ENCODE measurements at places on chromosomes 13 and 19.

DNA sequence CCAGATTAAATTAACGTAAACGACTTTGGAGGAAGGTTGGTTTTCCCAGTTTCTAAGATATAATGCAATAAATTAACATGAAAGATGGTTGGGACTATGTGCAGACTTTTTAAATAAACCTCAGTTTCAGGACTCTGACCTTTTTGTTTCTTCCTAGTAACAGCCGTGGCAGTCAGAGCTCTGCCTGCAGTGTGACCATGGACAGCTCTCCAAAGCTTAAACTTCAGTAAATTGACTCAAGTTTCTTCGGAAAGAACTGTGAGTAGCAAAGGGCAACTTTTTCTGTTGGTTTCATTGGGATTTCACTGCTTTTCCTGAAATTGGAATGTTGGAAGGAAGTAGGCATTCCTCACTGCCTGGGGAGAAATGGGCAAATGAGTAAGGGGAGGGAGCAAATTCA lies 4.1 kb downstream of the USP29 start:
- DNase-seq, result no peak

DNA sequence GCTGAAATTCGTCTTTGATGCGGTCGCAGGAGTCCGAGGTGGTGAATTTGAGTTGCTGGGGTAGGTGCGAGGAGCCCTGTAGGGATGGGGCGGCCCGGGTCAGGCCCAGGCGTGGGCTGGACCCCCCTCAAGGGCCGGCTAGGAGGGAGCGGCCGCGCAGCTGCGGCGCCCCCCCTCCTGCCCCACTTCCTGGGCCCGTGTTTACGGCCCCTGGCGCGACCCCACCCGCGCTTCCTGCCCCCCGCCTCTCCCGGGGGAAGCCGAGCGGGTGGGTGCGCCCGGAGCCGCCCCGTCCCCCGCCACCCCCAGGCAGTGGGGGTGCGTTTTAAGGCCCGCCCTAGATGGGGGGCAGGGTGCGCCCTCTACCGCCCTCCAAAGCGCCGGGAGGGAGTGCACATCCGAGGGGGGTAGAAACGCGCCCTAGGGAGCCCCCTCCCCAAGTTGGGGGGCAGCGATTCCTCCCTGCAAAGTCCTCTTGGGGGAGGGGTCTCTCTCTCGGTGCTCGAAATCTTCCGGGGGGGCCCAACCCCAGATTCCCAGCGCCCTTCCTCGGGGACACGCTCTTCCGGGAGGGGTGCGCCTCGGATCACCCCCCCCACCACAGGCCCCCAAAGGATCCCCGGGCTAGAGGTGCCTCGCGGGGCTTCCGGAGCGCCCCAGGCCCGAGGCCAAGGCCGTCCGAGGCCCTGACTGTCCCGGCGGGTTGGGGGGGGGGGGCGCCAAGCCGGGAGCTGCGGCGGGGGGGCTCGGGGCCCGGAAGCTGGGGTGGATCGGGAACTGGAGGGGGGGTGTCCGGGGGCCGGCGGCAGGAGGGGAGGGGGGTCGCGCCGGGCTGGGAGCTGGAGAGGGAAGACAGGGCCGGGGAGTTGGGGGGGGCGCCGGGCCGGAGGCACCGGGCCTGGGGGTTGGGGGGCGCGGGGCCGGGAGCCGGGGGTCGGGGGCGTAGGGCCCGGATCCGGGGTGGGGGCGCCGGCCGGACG lies 823 bp downstream of the TLE5 start:
- peak; percentile 83 for DNase-seq

DNA sequence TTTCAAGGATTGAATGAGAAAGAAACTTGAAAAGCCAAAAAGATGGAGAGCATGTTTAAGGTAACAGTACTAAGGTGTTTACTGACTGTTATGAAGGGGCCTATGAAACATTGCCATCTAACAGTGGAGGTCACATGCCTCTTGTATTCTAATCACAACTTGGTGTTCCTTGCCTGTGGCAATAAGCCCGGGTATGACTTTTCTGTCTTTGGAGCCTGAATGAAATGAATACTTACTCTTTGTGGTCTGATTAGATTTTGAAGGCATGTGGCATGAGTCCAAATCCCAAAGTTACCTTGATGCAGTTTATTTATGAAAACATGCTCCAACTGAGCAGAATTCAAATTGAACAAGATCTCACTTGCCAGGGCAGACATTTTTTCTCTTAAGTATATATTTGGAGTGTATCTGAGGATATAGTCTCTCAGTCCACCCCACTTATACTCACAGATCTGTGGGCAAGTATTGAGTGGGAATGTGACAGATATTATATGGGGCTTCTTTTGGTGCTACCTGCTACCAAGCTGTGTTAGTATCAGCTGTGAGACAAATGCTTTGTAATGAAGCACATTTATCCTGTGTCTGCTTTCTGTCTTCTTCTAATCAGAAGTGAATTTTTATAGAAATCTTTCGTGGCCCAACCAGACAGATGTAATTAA lies 67.5 kb downstream of the B3GLCT start:
- no peak for DNase-seq

GRCh38 chr13:48858122-48858902 lies 117.4 kb upstream of the FNDC3A start:
- DNase-seq, result no peak

GRCh38 chr19:6723738-6724137 lies 3.3 kb upstream of the C3 start:
- peak; percentile 18 for DNase-seq

GRCh38 chr13:75321084-75321483 lies 160.9 kb downstream of the TBC1D4 start:
- no peak for DNase-seq

DNA sequence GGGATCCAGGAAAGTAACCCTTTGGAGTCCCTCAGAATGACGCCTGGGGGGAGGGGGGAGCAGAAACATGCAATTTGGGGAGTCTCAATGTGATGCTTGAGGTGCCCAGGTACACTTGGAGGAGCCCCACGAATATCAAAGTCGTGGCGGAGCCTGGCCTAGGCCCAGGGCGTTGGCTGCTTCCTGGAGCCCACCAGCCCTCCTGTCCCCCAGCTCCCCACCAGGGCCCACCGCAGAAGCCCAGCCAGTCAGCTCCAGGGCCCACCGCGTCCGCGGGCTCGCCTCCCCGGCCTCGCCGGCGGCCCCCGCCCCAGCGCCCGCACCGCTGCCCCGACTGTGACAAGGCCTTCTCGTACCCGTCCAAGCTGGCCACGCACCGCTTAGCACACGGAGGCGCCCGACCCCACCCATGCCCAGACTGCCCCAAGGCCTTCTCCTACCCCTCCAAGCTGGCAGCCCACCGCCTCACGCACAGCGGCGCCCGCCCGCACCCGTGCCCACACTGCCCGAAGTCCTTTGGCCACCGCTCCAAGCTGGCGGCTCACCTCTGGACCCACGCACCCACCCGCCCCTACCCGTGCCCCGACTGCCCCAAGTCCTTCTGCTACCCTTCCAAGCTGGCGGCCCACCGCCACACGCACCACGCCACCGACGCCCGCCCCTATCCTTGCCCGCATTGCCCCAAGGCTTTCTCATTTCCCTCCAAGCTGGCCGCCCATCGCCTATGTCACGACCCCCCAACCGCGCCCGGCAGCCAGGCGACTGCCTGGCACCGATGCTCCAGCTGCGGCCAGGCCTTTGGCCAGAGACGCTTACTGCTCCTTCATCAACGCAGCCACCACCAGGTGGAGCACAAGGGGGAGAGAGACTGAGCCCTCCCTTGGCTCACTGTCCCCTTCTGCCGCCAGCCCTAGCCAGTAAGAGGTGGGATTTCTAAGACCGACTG lies 2.1 kb downstream of the ZNF575 start:
- peak; percentile 83 for DNase-seq
